Stimulated activated CD4-positive, alpha-beta T cell treated with anti-CD3 and anti-CD28 coated beads, TNF-alpha, amount 100 ng/mL, for 24 hours (primary cell): ENCODE measurements at places on chromosomes 2 and 18.

DNA sequence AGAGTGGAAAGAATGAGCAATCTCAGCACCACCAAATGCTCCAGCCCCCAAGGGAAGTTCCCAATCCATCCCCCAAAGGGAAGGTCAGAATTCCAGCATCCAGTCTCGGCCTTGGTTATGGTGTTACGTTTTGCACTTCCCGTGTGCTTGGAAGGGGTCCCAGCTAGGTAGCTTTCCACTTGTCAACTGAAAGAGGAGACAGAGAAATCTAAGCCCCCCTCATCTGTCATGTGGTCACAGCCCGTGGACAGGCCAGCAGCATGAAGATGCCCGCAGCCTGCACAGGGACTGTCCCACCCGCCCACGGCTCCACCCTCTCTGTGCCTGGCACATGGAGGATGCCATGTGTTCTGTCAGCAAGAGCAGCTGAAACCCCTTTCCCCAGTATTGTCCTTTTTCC, 32.1 kb downstream of the RHOB start:
- DNase-seq = no peak

DNA sequence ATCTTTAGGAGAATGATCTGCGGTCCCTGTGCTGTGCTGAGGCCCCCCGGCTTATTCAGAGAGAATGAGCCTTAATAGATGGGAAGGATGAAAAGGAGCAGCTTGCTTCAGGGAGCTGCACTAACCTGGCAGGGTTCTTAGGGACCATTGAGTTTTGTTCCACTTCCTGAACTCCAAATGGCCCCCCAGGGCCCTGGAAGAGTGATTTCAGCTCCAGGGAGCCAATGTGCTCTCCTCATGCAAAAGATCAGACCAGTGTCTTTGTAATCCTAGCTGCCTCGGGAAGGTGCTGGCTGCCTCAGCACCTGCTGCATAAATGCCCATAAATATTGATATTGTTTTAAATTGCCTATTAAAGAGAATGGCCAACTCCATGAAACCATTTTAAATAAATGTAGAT, 210.2 kb downstream of the NCK2 start:
- DNase-seq = no peak

- DNase-seq = no peak
Measured at GRCh38 chr2:177783091-177783490, 289.5 kb downstream of the PDE11A start.

DNA sequence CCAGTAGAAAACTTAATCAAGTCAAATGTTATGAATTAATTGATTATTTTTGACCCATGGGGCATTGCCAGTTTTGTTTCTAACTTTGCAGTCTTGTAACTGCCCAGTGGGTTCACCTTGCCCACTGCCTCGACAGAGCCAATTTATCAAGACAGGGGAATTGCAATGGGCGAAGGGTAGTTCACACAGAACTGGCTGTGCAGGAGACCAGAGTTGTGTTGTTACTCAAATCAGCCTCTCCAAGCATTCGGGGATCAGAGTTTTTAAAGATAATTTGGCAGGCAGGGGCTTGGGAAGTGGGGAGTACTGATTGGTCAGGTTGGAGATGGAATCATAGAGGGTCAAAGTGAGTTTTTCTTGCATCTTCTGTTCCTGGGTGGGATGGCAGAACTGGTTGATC, 168.5 kb upstream of the COPS8 start:
- DNase-seq = no peak

DNA sequence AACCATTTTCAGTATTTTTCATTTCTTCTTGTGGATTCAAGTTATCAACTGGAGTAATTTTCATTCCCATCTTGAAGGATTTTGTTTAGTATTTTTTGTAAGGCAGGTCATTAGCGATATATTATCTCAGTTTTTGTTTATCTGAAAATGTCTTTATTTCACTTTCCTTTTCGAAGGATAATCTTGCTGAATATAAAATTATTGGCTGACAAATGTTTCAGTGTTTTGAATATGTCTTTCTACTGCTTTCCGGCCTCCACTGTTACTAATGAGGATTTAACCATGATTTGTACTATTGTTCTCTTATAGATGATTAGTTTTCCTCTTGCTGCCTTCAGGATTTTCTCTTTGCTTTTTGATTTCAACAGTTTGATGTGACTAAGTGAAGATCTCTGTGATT, 58.3 kb upstream of the ZNF396 start:
- DNase-seq = no peak

- DNase-seq = no peak
Measured at GRCh38 chr2:44869761-44870160, 71.7 kb upstream of the SIX3 start.

- no peak for DNase-seq
Measured at GRCh38 chr18:36649205-36649604, 179.6 kb downstream of the TPGS2 start.

DNA sequence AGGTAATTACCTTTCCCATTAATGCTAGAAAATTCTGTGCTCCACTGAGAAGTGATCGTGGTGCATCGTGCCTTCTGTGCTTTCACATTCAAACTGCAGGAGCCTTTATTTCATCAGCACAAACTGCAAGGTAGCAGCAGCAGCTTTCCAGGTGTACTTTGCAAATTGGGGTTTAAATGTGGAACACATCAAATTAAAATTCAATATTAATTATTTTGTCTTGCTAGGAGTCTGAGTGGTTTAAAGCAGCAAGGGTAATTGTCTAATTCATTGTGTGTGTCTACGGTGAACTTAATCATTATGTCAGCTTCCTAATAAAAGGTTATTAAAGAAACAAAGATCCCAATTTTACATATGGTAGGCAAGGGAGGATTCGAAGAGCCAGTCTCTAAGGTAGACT, 180.8 kb upstream of the ATP5MC3 start:
- no peak for DNase-seq

DNA sequence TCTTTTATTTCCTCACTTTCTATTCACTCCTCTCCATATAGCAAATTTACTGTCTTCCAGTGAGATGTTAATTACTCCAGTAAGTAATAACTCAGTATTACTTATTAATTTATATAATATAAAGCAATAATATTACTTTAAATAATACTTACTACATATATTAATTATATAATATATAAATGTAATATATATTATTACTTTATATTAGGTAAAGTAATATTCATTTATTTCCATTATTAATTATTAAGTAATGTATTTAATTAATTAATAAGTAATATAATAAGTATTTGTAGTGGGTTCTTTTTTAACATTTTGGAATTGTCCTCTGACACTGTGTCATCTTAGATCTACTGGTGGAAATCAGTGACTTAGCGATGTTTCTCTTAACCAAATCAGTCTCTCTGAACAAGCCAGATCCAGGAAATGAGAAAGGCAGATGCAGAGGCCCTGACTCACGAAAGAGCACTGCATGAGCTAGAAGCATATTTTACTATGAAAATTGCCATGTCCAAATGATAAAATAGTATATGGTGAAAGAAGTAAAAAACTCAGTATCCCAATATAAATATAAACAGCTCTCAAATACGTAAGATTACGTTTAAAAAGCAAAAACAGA, 115.9 kb downstream of the DSEL start:
- no peak for DNase-seq

GRCh38 chr2:121052023-121052422, 233.0 kb downstream of the TFCP2L1 start:
- DNase-seq = no peak

GRCh38 chr18:29874519-29875098, 1167.9 kb downstream of the DSC3 start:
- no peak for DNase-seq

GRCh38 chr2:196079052-196079451, 10.4 kb upstream of the DNAH7 start:
- no peak for DNase-seq

DNA sequence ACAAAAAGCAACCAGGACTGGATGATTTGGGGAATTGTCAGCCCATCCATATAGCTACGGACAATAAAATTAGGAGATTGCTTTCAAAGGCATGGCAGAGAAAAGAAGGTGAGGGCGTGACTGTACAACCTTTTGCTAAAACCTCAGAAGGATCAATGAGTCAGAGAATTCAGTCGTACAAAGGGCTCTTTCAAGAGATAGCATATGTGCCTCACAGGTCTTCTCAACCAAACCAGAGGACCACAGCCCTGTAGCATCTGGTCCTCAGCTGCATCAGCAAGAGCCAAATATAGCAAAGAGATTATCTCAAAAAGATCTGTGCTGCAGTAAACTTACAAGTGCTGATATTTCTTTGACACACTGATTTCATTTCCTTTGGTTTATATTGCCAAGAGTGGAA, 149.9 kb upstream of the RAB6C start:
- no peak for DNase-seq

DNA sequence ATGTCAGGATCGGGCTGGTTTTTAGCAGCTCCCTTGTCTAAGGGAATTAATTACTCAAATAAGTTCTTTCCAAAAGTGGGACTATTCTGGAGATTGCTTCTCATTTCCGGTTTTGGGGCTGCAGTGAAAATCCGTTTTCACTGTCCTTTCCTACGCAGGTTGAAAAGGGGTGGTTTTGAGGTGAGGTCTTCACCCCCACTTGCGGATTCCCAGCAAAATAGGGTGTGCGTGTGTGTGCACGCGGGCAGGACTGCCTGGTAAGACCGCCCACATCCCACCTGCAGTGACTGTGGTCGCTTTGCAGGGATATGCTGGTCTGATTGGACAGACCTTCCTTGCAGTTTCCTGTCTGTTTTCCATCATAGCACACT, 472 bp upstream of the PLEKHM3 start:
- no peak for DNase-seq

DNA sequence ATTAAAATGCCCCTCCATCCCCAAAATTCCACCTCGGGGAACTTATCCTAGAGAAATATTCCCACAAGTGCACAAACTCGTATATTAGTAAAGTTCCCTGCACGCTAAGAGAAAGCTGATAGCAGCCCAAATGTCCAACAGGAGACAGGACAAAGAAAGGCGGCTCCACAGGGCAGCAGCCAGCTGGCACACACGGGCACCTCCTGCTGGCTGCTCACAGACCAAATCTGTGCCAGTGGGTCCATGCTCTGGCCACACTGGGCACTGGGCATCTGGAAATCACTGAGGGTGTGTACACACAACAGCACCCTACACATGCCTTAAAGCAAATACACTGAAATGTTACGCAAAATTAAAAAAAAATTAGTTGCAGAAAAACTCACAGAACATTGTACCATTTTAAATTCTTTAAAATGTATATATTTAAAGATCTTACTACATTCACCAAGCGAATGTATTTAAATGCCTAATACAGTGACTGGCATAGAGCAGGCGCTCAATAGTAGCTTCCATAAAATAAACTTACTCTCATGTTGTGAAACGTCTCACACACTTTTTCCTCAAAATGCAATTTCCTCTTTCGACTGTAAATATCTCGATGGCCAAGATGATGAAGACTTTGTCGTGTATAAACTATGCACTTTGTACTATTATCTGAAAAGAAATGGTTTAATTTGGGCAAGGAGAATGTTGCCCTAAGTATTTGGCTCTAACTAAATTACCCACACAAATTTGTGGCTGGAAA, 19.4 kb downstream of the ZNF516 start:
- DNase-seq = no peak

GRCh38 chr2:1742681-1743395, 1.5 kb downstream of the PXDN start:
- no peak for DNase-seq

- no peak for DNase-seq
Measured at GRCh38 chr2:120738786-120739437, 3.2 kb downstream of the GLI2 start.

- DNase-seq = no peak
Measured at GRCh38 chr2:196725218-196725617, 74.3 kb downstream of the GTF3C3 start.

GRCh38 chr18:23626451-23627279, 36.0 kb downstream of the ANKRD29 start:
- no peak for DNase-seq

DNA sequence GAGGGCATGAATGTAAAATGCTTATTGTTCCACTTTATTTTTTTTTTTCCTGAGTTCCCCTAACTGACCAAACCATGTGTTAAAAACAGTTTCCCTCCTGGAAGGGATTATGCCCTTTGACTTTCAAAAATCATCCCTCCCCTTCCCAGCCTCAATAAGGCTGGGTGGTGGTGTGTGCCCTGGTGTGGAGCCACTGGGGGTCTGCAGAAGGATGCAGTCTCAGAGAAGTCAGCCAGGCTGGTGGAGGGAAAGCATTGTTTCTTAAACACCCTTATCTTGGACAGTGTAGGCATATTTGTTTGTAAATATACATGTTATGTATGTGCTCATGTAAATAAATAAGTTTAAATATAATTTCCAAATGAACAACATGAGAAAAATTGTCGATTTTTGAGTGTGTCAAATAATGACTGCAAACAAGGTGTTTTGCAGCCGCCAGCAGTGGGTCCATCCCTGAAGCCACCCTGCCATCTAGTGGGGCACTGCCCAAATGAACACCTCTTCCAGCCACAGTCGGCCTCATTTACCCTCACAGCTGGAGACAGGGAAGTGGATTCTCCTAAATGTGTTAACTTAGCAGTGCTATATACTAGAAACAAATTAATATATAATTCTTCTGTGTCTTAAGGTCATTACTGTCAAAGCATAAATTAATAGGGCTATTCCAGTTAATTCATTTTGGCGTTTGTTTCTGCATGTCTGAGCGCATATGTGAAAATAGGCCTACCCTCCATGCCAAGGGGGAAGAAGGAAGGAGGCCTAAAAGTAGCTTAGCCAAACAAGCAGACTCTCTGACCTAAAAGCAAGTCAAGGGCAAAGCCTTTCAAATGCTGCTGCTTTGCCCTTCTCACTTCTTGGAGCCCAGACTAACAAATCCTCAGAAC, 209.6 kb upstream of the PIK3C3 start:
- no peak for DNase-seq

GRCh38 chr2:207375207-207375875, 154.4 kb upstream of the CREB1 start:
- DNase-seq = no peak

DNA sequence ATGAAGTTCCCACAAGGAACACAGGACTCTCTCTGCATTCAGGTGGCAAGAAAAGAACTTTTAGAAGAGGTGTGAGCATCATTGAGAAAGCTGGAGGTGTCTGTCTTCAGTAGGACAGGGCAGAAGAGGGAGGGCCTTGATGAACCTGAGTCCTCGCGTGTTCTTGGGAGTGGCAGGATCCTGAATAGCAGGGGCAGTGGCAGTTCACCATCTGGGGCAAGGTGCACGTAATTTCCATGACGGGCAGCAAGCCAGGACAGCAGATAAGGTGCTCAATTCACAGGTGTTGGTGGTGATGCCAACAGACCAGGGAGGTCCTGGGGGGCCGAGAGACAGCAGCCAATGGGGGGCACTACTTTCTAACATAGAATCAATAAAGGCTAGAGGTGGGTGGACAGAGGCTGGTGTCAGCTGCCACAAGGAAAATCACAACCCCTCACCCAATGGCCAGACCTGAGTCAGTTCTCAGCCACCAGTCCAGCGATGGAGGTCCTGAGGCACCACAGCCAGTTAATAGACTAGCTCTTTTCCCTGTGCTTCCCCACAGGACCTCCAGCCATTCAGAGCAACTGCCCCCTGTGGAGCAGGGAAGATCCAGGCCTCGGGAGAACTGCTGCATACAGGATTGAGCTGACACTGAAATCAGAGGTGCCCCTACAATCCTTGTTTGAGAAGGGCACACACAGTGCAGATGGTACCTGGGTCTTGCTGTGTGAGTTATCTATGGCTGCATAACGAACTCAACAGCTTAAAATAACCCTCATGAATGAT, 10.9 kb upstream of the HDAC4 start:
- no peak for DNase-seq
